NCI-H146 (cell line): ENCODE measurements at places on chromosomes 1 and 21.

- no peak for DNase-seq
Measured at GRCh38 chr1:227780101-227781044, 35.1 kb upstream of the PRSS38 start.

GRCh38 chr1:101257500-101258325, 20.9 kb downstream of the S1PR1 start:
- peak; percentile 35 for DNase-seq

- no peak for DNase-seq
Measured at GRCh38 chr1:67980028-67980427, 70.4 kb downstream of the DIRAS3 start.

DNA sequence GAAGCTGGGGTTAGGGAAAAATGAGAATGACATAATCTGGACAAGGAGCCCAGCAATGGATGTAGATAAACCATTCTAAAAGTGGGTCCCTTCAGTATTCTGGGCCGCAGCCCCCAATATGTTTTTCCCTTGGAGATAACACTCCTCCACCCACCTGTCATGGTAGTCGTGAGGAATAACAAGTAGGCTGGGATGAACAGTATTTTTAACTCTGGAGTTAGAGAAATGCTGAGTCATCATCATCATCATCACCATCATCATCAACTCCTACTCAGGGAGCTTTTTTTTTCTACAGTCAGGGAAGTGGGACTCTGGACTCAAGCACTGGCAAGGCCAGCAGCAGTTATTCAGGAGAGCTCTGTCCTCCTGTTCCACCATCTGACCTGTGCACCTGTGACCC, 12.8 kb downstream of the CADM3 start:
- no peak for DNase-seq

DNA sequence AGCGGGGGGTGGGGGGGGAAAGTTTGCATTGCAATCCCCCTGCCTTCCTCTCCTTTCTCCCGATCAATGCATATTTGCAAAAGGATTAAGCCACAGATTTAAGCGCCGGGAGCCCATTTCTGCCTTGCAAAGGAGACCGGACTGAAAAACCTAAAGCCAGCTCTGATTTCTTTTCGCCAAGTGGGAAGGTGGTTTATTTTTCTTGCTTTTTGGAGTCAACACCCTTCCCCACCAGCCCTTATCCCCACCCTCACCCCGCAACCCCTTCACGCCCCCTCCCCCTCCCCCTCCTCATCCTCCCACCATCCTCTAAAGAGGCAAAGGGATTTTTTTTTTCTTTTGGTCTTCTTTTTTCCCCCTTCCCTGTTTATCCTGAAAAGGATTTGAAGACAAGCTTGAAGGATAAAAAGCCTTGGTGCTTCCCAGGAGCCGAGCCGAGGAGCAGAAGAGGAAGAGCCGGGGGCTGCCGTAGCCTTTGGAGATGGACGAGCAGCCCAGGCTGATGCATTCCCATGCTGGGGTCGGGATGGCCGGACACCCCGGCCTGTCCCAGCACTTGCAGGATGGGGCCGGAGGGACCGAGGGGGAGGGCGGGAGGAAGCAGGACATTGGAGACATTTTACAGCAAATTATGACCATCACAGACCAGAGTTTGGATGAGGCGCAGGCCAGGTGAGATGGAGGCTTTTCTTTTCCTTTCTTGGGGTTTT, 513 bp downstream of the PBX1 start:
- peak; percentile 55 for DNase-seq

GRCh38 chr21:16071092-16071491, 341.3 kb downstream of the USP25 start:
- no peak for DNase-seq

DNA sequence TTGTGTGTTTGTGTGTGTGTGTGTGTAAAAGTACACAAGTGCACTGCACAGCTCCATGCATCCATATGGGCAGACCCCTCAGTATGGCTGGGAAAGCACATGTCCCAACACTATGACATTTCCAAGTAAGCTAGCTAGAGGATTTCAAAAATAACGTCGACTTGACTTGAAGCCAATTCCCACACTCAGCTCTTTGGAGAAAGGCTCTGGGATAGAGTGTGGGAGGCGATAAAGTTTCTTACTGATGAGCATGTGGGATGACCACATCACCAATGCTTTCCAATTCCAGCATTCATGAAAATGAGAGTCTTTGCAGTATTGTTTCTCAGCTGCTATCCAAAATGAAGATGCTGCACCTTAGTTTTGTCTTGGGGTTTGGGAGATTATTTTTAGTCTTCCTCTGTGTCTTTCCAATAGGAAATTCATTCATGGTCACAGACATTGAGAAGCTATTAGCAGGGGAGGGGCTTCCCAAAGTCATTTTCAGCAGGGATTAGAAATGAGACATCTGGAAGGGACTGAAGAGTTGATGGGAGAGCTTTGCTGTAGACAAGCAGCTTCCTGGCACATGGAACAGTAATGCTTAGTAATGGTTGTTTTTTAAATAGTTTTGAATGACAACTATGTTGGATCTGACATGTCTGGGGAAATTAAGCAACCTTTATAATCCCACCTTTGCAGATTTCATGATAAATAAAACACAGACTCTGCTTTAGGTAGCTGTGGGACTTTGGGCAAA, 143.5 kb downstream of the ASTN1 start:
- DNase-seq: no peak

DNA sequence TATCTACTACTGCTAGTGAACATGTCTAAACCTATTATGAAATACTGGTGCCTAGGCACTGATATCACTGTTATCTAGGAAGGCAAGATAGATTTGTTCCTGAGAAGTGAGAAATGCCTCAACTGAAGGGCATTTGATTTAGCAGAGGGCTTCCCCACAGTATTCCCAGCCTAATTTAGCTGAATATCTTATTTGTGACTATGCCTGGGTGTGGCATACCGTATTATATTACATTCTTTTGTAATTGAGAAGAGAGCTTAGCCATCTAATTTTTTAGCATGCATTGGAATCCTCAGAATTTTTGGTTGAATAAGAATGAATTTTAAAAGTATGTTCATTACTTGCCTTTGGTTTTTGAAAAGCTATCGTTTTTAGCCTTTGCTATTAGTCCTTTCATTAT, 99.1 kb downstream of the ZP4 start:
- DNase-seq: no peak

- DNase-seq: no peak
Measured at GRCh38 chr1:206962272-206962671, 8.0 kb downstream of the FCAMR start.

DNA sequence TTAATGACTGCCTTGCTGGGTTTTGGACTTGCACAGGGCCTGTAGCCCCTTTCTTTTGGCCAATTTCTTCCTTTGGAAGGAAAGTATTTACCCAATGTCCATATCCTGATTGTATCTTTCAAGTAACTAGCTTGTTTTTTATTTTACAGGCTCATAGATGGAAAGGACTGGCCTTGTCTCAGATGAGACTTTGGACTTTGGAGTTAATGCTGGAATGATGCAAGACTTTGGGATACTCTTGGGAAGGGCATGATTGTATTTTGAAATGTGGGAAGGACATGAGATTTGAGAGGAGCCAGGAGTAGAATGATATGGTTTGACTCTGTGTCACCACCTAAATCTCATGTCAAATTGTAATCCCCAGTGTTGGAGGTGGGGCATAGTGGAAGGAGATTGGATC, 140.1 kb downstream of the C1orf94 start:
- no peak for DNase-seq
